ENCODE measurements at places on chromosomes 3 and 15.

DNA sequence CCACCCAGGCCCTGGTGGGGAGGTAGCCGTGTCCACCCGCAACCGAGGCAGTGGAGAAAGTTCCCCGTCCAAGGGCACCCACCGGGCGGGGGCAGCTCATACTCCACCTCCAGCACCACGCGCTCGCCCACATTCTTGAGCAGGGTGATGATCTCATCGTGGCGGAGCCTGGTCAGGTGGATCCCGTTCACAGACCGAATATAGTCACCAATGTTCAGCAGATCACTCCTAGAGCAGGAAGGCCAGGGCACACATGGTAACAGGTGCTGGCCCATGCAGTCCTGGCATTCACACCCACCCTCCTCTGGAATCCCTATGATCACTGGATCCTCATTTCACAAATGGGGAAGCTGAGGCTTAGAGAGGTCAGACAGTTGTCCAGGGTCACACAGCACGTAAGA lies 15.8 kb downstream of the GRIP2 start:
- no peak for DNase-seq

DNA sequence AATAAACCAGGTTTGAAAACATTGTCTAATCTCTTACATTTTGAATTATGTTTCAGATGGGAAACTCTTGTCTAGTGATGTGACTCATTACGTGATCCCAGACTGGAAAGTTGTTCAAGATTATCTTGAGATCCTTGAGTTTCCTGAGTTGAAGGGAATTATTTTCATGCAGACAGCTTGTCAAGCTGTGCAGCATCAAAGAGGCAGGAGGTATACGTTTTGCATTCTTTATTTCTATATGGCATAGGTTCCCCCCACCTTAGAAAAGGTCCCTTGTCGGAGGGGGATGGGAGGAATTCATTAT lies 1.5 kb downstream of the DIS3L start:
- DNase-seq: no peak

GRCh38 chr3:16439163-16439847 lies 74.2 kb downstream of the RFTN1 start:
- no peak for DNase-seq

GRCh38 chr3:16286161-16286560 lies 21.1 kb downstream of the OXNAD1 start:
- peak; percentile 64 for DNase-seq

DNA sequence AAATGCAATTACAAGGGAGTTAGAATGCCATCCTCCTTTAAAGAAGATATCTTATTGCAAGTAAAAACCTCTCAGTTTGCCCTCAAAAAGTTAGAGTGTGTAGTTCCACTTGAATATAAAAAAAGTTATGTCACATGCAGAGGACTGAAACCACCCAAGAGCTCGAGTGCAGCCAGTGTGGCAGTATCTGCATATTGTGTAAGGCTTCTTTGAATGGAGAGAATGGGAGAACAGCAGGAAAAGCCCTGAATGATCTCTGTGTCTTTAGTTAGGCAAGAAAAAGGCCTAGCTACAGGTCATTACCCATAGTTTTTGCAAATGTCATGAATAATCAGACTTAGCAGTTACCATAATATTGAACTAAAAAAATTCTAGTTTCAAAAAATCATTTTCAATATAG lies 13.9 kb upstream of the TEX9 start:
- DNase-seq: no peak

- no peak for DNase-seq
Measured at GRCh38 chr15:50145451-50145872, 26.4 kb upstream of the ATP8B4 start.

DNA sequence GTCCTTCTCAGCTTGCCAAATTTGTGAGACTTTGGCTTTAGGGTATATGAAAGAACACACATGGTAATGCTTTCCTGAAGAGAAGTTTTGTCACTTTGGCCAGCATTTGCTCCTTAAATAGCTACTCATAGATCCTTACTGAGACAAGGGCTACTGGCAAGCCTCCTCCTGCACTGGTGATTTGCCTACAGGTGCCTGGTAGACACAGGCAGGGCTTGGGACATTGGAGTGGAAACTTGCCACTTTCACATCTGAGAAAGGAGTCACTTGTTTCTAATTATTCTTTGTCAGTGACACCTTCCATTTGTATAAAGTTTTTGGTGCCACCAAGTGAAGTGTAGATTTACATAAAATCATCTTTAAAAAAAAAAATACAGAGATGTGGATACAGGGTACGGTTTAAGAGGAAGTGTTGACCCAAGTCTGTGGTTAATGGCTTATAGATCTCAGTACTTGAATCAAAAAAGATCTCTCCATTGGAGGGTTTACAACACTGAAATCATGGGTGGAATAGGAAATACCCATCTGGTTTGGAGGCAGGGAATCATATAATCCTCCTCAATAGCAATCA lies 132.8 kb upstream of the GADL1 start:
- DNase-seq: no peak

DNA sequence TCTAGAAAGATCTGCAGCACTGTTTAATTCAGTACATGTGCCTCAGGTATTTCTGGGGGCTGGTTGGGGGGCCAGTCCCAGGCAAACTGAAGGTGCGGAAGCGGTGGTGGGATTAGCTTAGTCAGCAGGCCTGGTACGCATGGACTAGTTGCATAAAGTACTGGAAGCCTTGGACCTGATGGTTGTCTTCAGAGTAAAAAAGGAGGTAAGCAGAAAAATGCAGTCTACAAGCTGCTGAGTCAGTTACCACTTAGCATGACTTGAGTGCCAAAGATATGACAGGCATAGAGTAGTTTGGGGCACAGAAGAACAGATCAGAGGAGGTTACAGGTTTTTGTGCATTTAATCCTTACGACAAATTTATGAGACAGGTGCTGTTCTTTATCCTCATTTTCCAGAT lies 19.9 kb upstream of the GOLGA8J start:
- DNase-seq: no peak

GRCh38 chr3:181210275-181210674 lies 220.7 kb upstream of the DNAJC19 start:
- DNase-seq: no peak

Data from stimulated activated CD4-positive, alpha-beta T cell treated with anti-CD3 and anti-CD28 coated beads, TNF-alpha, amount 100 ng/mL, for 48 hours (primary cell).